ENCODE measurements at places on chromosomes 13 and 19. TPM values are rescaled to one million over a fixed set of nuclear protein-coding genes. Genes with fewer than 3 reads are reported as not detected.

The MEIOSIN gene
- polyA plus RNA-seq, result not detected

The KLK14 gene
- polyA plus RNA-seq, result 0.61 TPM

The ITPKC gene
- polyA plus RNA-seq, result 14.5 TPM

The ADAMTS10 gene
- polyA plus RNA-seq, result 106 TPM
